ENCODE measurements at places on chromosomes 7 and 10.

GRCh38 chr7:2231992-2232765 lies 566 bp downstream of the MAD1L1 start:
- DNase-seq: no peak

DNA sequence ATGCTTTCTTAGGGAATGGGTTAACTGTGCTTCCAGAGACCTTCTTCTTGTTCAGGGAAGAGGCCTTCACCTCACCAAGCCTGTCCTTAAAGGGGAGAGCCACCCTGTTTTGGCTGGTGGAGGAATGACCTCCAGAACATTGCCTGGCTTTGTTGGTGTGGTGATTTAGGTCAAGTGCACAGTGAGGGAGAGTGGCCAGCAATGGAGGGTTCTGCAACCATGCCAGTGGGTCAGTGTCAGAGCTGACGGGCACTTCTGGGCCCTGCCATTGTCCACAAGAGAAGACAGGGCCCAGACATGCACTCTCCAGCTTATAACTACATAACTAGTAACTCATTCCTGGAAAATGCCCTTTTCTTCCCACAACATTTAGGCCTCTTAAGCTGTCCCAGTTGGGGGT lies 238.5 kb upstream of the AKR1E2 start:
- DNase-seq: no peak

DNA sequence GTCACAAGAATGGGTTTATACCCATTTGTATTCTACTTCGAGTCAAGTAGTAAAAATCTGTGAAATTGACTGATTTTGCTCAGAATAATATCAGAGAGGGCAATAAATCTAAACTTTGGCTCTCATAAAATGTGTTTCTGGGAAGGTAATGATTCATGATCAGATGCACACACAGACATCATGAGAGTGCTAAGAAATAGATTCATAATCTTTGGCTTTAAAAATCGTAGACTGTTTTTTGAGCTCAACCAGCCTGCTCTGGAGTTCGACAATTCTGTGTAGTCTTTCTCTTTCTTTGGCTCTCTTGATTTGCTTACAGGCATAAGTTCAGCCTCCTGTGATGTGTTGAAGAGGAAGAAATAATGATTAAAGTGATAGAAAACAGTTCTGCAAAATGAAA lies 494.7 kb downstream of the SDK1 start:
- DNase-seq: no peak

DNA sequence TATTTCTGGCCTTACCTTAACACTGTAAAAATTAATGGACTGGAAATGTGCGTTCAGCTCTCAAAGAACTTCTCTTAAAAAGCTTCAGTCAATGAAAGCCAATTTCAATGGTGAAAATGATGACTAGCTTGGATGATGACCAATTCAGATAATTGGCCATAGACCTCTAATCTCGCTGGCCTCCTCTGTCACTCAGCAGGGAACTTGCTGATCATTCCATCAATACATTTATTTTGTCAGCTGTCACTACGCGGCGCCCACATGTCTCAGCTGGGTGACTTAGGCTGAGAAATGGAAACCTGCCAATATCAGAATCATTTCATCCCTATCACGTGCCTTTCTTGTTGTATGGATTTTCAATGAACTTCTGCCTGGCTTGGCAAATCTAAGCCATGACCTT lies 673.0 kb upstream of the AUTS2 start:
- no peak for DNase-seq

DNA sequence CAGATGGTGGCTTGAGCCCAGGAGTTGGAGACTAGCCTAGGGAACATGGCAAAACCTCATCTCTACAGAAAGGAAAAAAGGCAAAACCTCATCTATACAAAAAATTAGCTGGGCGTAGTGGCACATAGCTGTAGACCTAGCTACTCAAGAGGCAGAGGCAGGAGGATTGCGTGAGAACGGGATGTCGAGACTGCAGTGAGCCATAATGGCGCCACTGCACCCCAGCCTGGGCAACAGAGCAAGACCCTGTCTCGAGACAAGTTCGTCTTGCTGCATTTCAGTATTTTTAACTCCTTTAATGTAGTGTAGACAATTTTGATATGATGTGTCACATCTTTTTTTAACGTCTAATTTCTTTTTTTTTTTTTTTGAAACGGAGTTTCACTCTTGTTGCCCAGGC lies 31.4 kb upstream of the KMT2C start:
- DNase-seq: no peak

GRCh38 chr10:102504179-102504975 lies 605 bp downstream of the SUFU start:
- DNase-seq: no peak

DNA sequence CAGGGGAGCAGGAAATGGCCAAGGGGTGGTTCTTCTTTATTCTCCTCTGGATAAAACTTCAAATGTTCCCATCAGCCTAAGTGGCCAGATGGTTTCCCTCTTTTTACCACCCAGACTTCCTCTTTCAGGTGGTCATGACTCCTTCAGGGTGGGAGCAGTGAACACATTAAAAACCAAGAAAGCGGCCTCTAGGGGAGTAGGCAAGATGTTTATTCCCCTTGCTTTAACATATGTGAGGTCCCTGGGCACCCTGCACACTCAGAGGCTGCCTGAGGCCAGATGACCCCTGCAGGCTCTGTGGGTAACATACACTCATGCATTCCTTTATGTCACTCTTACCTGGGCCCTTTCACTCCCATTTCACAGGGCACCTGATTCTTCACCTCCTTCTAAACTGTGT lies 357.4 kb downstream of the ABCA13 start:
- no peak for DNase-seq

GRCh38 chr10:127648885-127649284 lies 88.1 kb upstream of the FOXI2 start:
- no peak for DNase-seq

GRCh38 chr10:61454541-61454940 lies 1.4 kb upstream of the TMEM26 start:
- DNase-seq: no peak

DNA sequence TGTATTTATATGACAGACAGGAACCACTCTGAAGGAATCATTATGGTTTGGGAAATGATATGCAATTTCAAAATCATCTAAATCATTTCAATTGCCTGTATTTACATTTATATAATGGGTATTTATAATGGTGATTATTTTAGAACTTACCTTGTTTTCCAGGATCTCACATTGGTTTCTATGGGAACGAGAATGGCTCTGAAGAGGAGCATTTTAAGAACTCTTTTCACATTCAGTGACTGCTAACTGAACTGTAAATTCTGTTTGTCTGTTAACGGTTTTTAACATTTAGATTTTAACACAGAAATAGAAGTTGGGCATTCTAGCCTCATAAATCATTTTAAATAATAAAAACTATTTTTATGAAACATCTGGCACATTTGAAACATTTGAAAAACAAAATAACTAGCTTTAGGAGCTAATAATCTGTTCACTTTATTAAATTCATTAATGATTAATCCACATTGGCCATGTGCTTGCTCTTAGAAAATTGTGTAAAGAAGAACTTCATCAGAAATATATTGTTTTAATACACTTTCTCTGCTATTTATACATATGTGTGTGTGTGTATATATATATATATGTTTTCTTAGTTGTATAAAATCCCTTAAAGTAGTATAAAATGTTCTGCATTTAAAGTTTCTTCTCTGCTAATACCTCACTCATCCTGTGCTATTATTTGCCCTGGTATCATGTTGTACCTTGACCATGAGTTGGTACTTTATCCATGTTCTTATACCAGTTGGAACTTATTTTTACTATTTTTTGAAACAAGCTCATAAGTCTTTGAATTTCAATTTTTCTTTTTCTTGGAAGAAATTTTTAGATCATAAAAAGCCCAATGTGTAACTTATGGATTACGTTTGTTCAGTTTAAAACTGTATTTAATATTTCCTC lies 8.7 kb upstream of the SEM1 start:
- DNase-seq: no peak

DNA sequence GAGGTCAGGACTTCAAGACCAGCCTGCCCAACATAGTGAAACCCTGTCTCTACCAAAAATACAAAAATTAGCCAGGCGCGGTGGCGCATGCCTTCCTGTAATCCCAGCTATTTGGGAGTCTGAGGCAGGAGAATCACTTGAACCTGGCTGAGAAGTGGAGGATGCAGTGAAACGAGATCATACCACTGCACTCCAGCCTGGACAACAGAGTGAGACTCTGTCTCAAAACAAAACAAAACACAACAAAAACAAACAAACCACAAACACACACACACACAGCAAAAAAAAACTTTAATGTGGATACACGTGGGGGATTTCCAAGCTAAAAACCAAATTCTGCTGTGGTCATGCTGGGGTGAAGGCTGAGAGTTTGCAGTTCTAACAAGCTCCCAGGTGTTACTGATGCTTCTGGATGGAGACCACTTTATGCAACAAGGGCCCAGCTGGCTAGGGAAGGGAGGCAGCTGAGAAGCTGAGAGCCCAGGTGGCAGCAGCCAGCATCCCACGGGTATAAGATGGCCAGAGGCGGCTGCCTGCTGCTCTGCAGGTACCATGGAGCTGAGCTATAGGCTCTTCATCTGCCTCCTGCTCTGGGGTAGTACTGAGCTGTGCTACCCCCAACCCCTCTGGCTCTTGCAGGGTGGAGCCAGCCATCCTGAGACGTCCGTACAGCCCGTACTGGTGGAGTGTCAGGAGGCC lies at the start of gene ZP3:
TSS of gene ZP3 (plus strand) at position 538 of the 699 bp plus-strand sequence. CDS start at position 553, 15 bp downstream.
- DNase-seq: no peak

DNA sequence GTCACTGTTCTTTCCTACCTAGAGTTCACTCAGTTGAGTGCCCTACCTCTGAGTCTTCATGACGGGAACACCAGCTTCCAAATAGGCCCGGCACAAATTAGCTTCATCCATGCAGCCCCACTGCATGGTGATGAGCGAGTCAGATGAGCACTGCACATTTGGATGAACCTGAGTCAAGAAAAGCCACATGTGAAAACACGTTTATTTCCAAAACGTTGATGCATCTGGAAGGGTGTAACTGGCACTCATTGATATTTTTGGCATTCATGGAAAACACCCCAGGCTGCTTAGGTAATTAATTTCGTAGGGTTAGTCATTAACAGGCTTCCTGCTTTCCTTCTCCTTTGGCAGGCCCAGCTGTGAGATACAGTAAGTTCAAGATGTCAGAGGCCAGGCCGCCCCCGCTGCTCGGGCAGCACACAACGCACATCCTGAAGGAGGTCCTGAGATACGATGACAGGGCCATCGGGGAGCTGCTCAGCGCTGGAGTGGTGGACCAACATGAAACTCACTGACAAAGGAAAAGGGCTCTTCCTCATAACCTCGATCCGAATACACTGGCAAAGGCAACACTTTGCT lies 725.2 kb downstream of the SUGCT start:
- no peak for DNase-seq

DNA sequence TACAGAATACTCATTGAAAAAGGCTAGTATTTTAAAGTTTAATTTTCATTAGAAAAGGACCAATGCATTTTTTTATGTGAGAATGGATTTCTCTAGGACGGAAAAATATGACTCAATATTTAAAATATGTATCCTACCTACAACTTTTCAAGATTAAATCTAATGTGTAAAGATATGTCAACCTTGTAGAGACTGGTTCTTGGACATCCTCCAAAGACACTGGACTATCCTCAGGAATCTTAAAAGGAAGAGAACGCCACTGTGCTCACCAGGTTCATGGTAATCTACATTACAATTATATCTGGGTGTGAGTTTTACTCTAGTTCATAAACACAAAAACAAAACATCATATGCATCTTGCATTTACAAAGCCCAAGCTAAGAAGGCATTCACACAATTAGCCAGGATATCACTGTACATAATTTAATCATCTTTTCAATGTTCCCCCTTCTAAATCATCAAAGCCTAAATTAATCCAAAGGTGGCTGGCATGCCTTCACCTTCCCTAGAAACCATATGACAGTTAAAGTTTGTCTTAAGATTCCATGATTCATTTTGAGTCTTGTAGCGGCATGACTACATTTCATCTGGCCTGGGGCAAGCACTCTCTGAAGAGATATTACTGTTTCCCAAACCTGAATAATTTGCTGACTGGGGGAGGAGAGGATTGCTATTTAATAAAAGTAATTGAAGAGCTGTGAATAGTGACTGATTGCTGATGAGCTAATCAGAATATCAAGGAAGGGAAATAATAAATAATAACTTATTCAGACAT lies 12.0 kb downstream of the SGCE start:
- DNase-seq: no peak

- no peak for DNase-seq
These were observed 193.8 kb downstream of the CYP26A1 start for GRCh38 chr10:93267521-93267920.

DNA sequence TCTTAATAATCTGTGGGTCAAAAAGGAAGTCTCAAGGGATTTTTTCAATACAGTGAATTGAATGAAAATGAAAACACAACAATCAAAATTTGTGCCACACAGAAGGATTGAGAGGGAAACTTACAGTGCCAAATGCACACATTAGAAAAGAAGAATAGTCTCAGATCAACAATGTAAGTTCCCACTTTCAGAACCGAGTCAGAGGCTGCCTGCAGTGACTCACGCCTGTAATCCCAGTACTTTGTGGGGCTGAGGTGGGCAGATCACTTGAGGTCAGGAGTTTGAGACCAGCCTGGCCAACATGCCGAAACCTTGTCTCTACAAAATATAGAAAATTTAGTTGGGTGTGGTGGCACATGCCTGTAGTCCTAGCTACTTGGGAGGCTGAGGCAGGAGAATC lies 12.5 kb upstream of the KEL start:
- no peak for DNase-seq

DNA sequence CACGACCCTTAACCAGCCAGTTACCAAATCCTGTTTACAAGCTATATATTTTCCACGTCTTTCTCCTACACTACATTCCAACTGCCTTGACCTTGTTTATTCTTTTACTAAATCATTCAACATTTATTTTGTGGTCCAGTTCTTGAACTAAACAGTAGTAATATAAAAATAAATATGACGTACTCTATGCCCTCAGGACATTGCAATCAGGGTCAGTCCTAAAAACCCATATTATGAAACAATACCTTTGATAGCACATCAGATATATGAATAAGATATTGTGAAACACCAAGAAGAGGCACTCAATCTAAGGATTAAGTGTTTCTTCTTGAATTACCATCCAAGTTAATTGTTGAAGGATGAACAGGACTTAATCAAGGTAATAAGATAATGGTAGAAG lies 52.5 kb upstream of the WNT16 start:
- DNase-seq: no peak

DNA sequence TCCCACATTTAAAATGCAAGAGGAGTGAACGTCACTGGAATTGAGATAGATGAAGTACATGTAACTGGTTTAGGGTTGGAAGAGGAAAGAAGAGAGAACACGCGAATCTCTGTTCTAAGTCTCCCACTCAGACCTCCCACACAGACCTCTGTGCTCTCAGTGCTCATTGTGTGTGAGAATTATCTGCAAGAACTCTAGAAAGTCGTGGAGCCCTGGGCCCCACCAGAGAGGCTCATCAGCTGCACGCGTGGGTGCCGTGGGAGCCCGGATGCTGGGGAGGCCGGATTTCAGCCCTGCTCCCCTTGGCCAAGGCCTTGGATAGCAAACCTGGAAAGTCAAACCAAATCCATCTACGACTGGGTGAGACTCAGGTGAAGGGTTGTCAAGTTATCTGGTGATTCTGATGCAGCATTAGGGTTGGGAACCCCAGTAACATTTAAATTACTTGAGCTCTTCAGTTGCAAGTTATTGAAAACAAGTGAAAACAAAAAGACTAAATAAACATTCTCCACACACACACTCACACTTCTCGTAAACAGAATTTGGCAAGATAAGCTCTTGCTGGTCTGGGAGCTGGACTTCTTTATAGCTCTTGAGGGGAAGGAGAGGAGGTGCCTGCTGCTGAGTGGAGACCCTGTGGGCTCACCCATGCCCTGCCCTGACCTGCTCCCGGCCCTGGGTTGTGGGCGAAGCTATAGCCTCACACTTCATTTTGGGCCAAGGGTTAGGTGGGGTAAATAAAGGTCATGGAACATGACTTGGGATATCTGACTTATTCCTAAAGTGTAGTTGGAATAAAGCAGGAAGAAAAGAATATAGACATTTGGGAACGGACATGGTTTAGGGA lies 250.3 kb downstream of the ADARB2 start:
- no peak for DNase-seq

All from stimulated activated CD8-positive, alpha-beta memory T cell treated with anti-CD3 and anti-CD28 coated beads, Interleukin-7, amount 100 ng/mL, for 48 hours (primary cell).